Suprapubic skin (tissue), 4 donors: ENCODE measurements at places on chromosomes 1 and 21.

- DNase-seq: no peak
Observed at GRCh38 chr1:152777510-152778137, 2.7 kb downstream of the LCE1F start.

DNA sequence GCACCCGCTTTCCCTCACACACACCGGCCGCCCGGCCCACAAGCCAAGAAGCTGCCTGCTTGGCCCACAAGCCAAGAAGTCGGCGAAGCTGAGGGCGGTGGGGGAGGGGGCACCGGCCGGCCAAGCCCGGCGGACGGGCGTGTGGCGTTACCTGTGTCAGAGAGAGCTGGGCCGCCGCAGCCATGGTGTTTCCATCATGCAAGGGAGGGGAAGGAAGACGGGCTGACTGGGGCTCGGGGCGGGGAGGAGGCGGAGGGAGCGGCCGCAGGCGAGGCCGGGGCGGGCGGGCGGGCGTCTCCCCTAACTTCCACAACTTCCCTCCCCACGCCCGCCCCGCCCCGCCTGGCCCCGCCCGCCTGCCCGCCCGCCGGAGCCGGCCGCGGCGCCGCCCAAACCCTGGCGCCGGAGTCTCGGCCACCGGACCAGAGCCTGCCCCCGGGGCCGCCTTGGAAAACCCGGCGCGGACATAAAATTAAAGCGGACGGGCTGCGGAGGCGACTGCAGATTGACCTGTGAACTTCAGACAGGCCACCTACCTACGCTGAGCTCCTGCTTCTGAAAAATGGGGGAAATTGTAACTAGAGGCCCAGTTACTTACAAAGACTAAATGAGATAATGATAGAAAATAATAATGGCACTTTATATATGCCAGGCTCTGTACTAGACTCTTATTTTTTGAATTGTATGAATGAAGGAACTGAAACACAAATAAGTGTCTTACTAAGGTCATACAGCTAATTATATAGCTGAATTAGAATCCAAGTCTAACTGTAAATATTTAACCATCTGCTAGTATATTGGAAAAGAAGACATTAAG is at the start of gene EPS15:
EPS15 (minus strand) TSS at position 219 of the 817 bp plus-strand sequence; CDS start at position 184, 35 bp downstream.
- DNase-seq: peak; percentile 93

GRCh38 chr1:226553266-226553923 is 4.8 kb downstream of the STUM start:
- DNase-seq: no peak

DNA sequence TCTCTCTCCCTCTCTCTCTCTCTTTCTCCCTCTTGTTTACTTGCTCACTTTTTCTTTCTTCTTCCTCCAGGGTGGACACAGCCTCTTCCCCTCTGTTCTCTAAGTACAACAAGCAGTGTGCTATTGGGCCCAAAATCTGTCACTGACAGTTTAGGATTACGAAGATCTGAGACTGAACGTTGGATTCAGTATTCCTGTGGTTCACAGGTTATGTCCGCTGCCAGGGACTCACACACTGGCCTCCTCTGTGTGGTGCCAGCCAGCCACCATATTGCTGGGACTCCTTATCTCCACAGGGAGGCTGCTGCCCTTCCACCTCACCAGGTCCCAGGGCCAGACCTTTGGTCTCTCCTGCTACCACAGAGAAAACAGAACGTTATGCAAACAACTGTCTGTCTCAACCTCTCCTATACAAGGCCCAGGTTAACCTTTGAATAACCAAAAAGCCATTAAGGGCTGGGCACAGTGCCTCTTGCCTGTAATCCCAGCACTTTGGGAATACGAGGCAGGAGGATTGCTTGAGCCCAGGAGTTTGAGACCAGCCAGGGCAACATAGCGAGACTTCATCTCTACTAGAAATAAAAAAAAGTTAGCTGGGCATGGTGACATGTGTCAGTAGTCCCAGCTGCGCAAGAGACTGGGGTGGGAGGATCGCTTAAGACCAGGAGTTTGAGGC is 171.9 kb upstream of the RAB4A start:
- no peak for DNase-seq

GRCh38 chr1:232695621-232696385 is 65.9 kb upstream of the SIPA1L2 start:
- no peak for DNase-seq

DNA sequence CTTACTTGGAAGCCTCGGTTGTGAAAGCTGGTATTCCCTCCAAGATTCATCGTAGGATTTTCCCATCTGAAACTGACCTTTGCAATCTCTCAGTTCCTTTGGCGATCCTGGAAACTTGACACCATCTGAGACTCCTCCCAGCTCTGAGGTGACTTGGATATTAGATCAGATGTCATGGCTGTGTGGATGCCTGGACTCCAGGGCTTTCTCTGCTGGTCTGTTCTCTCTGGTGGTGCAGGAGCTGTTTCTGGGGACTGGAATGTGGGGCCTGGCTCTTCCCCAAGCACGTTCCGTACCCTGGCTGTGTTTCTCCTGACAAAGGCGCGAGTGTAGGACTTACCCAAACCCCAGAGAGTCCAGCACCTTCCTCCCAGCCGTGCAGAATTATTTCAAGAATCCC is 252.2 kb downstream of the RPS6KC1 start:
- no peak for DNase-seq
